Hypothalamus (tissue), 51 donors: ENCODE measurements at places on chromosomes 3 and 15.

- no peak for DNase-seq
These were observed 20.1 kb downstream of the KBTBD8 start for GRCh38 chr3:67018105-67018788.

GRCh38 chr15:50318697-50319096, 36.3 kb downstream of the GABPB1 start:
- no peak for DNase-seq

- peak; percentile 74 for DNase-seq
These were observed at the start of gene P3H2 for GRCh38 chr3:190120269-190121060. Gene P3H2, minus strand, starts transcription at chr3:190120897. Its CDS starts 166 bp downstream, at chr3:190120731.

DNA sequence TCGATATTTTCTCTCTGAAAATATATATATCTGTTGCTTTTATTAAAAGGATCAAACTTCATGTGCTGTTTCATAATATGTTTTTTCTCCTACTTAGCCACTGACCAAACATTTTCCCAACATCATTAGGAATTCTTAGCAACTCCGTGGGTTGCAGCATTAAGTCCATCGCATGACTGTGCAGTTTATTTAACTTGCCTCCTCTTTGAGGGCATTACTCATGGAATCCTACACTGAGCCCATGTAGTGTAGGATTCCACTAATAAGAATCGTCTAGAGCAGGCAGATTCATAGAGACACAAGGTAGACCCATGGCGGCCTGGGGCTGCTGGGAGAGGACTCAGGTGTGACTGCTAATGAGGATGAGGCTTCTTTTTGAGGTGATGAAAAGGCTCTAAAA, 49.3 kb downstream of the CMTM6 start:
- no peak for DNase-seq
